ENCODE measurements at places on chromosomes 6 and 20.

DNA sequence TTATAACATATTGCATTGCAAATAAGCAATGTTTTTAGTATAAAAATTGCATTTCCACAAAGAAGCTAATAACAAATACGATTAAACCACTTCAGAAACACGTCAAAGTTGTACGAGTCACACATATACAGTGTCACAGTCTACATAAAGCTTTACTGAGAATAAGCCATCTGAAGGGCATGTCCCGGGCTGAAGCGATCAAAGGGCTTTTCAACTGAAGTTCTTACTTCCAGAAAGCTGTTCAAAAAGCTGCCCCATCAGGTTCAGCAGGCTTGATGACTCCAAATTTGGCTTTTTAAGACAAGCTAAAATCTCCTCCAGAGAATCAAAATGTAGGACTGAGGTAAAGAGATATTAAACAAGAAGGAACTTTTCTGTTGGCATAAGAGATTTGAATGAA, 37.5 kb upstream of the HAO1 start:
- DNase-seq = no peak

DNA sequence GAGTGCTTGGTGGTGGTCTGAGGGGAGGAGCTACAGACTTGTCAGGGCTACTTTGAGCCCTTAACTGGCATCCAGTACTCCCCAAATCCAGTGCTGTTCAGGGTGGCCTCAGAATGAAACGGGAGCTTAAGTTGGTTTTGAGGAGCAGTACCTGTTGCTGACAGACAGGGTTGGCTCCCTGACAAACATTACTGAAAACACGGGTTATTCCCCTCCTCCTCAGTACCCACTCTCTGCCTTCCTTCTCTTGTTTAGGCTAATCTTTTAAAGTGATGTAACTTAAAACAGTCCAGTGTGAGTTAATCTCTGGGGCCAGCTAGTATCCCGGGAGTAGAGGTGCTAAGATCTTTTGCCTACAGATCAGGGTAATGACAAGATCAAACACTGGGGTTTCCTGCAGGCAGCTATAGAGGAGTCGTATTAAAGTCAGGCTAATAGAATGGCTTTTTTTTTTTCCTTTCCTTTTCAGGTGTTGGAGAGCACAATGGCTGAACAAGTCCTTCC, 3.7 kb downstream of the TNFAIP3 start:
- no peak for DNase-seq

- no peak for DNase-seq
Measured at GRCh38 chr6:113960795-113961194, 10.2 kb downstream of the HDAC2 start.

DNA sequence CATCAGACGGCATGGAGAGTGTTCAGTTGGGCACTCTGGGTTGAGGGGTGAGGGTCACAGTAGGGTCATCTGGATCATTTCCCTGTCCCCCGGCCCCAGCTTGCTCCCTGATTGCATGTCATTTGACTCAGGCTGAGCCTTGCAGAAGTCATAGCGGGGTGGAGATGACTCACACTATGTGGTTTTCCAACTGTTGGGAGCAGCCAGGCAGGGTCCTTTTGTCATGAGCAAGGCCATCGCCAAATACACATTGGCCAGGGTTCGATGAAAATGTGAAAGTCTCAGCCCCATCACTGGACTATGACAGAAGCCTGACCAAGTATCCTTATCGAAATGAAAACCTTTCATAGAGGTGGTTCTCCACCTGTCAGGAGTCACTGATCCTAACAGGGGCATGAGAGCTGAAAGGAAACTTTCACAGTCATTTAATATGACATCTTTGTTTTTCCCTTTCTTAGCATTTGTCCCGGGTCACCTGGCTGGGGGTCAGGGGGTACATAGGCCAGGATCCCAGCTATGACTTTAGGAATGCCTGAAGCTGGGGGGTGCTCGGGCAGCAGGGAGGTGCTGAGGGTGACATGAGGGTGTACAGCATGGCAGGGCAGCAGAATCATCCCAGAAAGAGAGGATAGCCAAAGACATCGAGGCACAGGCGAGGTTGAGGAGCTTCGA, 70.2 kb upstream of the CD93 start:
- DNase-seq = no peak

- DNase-seq = no peak
Measured at GRCh38 chr6:91659891-91660290, 1073.0 kb upstream of the MAP3K7 start.

DNA sequence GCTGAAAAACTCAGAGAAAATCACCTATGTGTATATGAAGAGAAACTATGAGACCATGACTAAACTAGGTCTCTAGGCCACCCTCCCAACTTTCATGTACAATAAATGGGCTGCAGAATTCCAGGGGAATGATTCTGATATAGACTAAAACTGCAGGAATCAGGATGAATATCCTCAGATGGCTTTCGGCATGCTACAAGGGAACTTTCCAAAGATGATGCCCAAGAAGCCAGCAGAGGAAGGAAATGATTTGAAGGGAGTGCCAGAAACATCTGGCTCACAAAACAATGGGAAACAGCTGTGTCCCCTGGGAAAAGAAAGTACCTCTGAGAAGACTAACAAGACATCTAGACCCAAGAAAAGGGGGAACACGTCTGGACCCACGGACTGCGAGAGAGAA, 41.1 kb downstream of the PLN start:
- DNase-seq = no peak

DNA sequence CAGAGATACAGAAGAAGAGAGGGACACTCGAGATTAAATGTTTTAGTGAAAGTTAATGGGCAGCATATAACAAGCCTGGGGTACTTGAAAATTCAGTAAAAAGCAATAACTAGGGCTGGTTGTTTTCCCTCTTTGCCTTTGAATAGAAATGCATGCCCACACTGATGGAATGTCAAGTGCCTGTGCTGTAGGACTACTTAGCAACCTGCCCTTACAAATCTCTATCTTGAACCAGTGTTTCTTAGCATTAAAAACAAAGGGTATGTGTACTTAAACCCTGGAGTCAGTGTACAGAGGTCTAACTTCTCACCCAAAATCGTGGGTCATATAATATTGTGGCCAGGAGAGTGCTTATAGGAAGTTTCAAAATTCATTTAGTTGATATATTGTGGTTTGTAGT, 37.1 kb downstream of the RNF144B start:
- no peak for DNase-seq

GRCh38 chr20:1310071-1310470, 18.9 kb downstream of the SDCBP2 start:
- DNase-seq = no peak

DNA sequence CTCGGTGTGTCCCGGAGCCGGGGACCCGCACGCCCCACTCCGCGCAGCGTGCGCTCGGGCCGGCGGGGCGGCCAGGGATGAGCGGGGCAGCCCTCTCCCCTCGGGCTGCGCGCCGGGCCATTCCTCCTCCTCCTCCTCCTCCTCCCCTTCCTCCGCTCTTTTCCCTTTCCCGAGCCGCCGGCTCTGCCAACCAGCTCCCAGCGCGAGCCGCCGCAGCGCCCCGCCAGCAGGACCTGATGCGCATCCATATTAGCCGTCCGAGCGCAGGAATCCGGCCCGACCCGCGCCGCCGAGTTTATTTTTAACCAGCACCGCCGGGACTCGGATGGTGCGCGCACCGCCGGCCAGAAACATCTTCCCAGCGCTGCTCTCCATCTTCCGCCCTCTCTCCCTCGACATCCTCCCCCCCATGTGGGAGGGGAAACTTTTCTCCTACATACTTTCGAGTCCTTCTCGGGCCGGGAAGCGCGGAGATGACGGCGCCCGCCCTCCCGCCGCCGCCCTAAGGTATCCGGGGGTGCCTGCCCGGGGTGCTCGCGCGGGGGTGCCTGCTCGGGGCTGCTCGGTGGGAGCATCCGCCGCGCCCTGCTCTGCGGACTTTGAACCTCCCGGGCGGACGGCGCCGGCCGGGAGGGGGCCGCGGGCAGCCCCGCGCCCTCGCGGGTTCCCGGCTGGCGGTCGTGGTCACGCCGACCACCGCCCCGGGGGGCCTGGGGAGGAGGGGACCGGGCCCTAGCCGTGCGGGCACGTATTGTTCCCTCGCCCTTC, 619 bp downstream of the RREB1 start:
- DNase-seq = no peak

- no peak for DNase-seq
Measured at GRCh38 chr20:57075603-57076002, 190.8 kb downstream of the BMP7 start.

DNA sequence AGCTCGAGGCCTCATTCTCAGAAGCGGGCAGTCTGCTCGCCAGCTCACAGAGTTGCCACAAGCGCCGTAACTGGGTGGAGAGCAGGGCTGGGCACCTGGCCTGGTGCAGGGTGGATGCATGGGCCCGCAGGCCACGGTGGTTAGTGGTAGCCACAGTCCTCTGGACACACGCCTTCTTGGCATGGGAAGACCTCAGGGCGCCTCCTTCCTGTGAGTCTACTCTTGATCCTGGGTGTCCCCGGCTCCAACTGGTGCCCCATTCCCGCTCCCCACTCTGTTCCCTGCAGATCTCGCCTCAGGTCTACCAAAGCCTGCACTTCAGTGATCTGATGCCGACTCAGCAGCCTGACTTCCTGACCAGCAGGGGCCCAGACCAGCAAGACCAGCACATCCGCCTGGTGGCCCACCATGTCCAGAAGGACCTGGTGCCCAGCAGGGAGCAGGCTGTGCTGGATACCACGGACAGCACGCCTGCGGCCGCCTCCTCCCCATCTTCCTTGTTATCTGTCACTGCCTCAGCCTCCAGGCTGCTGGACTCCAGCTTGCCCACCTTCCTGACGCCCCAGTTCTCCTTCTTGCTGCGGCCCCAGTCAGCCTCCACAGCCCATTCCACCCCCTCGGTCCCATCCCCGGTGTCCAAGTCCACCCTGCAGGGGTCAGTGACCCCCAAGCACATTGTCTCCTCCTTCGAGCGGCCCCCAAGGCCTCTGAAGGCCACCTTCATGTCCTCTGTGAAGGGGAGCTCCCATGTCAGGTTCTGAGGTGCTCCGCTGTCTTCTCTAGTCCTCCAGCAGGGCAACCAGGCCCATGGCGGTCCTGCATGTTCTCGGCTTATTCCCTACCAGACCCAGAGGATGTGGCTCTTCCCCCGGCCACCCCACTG, 43.1 kb downstream of the SUN5 start:
- DNase-seq = no peak

DNA sequence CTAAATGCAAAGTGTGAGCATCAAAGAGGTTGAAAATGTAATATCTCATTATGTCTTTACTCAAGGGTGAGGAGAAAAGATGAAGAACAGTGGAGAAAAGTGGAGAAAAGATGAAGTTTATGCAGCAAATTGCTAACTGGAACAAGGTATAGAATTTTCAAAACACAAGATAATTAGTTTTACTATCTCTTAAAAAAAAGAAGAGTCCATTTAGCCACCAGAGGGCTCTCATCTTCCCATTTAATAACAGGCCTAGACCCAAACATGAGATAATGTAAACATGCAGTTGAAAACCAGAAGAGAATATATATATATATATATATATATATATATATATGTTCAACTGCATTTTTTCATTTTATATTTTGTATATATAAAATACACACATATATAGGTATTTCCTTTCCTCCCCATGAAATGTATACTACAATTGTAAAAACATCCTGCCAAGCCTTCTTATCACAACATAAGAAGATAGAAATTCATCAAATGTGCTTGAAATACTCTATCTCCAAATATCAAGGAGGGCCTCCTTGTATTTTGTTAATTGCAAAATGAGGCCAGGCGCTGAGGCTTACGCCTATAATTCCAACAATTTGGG, 78.4 kb downstream of the ADTRP start:
- no peak for DNase-seq

DNA sequence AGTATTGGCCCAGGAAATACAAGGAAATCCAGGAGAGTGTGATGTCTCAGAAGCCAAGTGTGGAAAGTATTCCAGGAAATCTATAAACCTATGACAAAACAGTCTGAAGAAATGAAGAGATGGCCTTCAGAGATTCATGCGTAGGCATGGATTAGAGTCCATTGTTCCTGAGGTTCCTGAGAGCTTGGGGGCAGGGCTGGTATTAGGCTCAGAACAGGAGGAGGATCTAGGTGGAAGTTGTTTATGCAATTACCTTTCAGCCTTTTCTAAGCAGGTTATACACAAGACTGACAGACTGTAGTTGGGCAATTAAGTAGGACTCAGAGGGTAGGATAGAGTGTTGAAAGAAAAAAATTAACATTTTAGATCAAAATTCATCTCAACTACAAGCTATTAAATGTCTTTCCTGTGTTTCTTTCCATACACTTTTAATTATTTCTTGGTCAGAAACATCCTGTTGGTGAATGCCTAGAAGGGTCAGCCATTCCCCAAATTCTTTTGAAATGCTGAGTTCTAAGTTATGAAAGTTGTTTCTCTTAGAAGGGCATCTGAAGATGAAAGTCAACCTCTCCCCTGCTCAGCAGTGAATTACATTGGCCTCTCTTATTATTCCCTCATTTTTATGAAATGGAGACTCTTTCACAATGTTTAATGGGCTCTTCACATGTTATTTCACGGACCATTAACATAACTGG, 201.2 kb upstream of the MYLIP start:
- DNase-seq = no peak

DNA sequence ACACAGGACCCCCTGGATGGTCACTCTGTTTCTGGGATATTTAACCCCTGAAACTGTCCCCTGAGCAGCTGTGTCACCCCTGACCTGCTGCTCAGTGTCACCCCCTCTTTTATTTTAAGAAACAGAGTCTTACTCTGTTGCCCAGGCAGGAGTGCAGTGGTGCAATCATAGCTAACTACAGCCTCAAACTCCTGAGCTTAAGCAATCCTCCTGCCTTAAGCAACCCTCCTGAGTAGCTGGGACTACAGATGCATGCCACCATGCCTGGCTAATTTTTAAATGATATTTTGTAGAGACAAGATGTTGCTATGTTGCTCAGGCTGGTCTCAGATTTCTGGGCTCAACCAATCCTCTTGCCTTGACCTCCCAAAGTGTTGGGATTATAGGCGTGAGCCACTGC, 21.5 kb upstream of the GTSF1L start:
- DNase-seq = no peak

DNA sequence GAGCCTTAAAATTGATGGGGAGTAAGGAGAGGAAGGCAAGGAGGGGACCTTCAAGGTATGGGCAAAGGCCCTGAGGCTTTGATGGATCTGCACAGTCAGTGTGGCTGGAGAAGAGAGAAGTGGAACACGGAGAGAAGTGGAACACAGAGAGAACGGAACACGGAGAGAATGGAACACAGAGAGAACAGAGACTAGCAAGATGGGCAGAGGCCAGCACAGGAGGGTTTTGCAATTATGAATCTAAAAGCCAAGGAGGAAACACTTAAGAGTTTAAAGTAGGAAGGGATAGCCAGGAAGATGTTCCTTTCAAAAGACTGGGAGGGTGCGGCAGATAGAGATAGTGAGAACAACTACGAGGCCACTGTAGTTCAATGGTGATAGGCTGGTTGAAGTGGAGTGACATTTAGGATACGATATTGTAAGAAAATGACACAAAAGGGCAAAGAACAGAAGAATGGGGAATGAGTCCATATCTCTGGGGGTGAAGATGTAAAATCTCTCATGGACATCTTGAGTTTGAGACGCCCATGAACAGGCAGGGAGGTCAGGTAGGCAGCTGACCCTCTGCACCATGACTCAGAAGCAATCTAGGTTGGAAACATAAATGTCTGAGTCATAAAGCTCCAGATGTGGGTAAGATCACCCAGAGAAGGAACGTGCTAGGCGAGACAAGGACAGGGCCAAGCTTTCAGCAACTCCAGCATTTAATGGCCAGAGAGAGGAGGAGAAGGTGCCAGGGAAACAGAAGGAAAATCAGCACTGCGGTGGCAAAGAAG, 25.4 kb downstream of the ZMYND8 start:
- no peak for DNase-seq

All from cortex of kidney (tissue), 1 donor.